ENCODE measurements at places on chromosomes 2 and 18.

DNA sequence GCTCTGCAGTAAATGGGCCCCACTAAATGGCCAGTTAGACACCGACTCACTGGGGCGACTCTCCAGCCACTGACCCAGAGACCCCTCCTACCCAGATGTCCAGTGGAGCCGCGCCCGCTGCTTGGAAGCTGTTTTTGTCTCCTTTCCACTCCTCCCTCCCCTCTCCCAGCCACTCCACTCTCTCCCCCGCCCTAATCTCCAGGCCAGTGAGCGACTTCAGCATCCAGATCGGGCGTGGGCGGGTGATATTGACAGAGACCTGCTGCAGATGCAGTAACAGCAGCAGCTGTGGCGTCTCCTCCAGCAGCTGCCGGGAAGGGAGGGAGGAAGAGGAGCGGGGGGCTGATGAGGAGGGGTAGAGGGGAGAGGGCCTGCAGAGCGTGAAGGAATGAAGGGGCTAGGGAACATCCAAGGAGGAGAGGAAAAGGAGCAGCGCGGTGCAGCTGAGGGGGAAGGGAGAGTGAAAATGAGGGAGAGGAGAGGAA is at the start of gene SCN7A:
SCN7A (minus strand) TSS at position 110 of the 485 bp plus-strand sequence. CDS start 16,553 bp downstream, outside the sequence.
- DNase-seq, result no peak

- DNase-seq, result no peak
Measured at GRCh38 chr2:74778381-74779264, 55.3 kb upstream of the HK2 start.

- no peak for DNase-seq
Measured at GRCh38 chr2:97654309-97654708, 8.4 kb downstream of the COX5B start.

- DNase-seq, result no peak
Measured at GRCh38 chr2:7508296-7508943, 591.2 kb downstream of the RNF144A start.

DNA sequence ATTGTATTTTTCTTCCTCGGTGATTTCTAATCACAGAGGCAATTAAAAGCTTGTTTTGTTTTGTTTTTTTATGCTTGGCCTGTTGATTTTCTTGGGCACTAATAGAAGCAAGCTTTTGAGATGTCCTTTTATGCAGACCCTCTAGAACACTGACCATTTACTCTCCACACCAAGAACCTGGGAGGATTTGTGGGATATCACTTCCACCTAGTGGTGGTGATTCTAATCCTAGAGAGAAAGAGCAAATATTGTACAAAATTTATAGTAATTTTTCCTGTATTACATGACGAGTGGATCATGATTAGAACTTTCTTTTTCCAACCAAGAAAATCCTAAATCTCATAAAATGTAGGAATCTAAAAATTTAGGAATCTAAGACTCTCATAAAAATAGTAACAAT is 23.4 kb downstream of the NEMP2 start:
- no peak for DNase-seq

DNA sequence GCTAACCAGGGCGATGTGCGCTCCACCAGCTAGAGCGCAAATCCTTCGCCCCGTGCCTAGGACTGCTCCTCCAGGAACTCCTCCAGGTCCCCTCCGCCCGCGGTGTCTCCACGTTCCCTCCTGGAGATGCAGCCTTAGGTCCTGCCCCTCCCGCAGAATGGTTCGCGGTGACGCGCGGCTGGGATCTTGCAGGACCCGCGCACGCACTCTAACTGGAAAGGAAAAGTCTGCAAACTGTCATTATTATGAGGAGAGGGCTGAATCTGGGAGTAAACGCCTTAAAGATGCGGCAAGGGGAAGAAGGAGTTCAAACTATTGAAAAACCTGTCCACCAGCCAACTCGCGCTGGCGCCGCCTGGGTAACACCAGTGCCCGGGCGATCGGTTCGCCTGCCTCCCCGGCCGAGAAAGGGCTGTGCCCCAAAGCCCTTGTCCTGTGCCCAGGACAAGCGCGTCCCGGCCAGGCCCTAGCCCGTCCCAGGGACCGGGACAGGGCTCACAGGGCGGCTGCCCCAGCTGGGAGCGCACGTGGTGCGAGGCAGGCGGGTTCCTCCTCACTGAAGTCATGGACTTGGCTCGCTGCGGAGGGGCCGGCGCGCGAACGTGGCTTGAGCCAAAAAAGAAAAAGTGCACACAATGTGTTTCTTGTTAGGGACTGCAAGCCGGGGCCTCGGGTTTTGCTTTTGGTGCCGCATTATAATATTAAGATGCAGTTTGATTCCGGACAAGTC is 5.5 kb upstream of the ID2 start:
- DNase-seq, result no peak

- DNase-seq, result no peak
Measured at GRCh38 chr2:180261976-180262375, 254.9 kb upstream of the CWC22 start.

DNA sequence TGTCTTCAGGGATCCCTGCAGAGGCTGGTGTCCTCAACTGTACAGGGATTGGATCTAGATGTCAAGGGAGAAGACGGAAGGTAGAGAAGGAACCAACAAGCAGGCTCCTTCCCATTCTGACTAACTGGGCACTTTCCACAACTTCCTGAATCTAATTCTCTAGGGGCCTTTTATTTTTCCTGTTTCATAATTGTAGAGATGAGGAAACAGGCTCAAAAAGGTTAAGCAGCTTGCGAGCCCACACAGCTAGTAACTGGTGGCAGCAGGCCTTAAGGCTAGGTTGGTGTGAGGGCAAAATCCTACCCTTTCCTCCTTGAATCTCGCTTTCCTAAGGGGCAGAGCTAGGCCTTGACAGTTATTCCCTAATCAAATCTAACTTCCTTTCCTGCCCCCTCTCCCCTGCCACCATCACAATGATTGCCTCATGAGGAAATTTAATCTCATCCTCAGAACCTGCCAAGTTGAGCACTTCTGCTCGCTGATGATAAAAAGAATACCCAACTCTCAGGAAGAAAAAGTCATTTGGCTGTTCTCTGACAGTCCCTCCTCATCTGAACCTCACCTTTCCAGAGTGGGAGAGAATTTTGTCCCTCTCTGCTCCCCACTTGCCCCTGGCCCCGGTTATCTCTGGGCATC is 35.7 kb upstream of the POLE4 start:
- DNase-seq, result no peak

DNA sequence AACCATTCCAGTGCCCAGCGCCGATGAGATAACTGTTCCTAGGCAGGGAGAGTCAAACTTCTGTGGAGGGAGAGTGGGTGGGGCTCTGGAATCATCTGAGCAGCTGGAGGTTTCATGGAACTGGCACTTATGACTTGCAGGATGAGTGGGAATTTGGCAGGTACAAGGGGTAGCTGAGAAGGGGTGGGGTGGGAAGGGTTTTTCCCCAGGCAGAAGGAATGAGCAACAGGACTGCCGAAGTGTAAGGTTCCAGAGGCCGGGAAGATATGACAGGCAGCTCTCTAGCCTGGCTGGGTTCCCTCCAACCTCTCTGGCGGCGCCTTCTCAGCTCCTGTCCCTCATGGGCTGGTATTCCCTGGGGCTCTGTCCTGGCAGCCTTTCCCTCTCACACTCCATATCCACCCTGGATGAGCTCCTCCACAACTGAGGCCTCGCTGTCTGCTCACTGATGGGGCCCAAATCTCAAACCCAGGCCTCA is 2.5 kb upstream of the TET3 start:
- DNase-seq, result no peak

DNA sequence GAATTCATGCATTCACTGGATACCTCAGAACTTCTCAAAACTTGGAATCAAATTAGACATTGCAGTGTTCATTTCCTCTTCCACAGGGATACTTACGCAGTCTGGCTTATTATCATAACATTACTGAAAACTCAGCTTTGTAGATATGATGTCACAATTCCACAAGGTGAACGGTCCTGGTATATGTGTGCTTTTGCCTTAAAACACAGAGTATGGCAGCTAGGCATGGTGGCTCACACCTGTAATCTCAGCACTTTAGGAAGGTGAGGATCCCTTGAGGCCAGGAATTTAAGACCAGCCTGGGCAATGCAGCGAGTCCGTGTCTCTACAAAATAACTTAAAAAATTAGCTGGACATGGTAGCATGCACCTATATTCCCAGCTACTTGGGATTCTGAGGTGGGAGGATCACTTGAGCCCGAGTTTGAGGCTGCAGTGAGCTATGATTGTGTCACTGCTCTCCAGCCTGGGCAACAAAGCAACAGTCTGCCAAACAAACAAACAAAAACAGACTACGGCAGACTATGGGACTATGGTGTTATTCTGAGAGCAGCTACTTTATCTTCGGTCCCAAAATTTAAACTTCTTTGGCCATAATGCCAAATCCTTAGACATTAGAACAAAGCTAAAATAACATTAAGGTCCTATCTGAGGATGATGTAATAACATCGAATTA is 1191.9 kb upstream of the SLC39A10 start:
- DNase-seq, result no peak

Data from stimulated activated CD4-positive, alpha-beta T cell treated with anti-CD3 and anti-CD28 coated beads, Interleukin-1b, Interleukin-23, amount 100 ng/mL, for 1 hour (primary cell).